ENCODE measurements at places on chromosomes 7 and 10.

DNA sequence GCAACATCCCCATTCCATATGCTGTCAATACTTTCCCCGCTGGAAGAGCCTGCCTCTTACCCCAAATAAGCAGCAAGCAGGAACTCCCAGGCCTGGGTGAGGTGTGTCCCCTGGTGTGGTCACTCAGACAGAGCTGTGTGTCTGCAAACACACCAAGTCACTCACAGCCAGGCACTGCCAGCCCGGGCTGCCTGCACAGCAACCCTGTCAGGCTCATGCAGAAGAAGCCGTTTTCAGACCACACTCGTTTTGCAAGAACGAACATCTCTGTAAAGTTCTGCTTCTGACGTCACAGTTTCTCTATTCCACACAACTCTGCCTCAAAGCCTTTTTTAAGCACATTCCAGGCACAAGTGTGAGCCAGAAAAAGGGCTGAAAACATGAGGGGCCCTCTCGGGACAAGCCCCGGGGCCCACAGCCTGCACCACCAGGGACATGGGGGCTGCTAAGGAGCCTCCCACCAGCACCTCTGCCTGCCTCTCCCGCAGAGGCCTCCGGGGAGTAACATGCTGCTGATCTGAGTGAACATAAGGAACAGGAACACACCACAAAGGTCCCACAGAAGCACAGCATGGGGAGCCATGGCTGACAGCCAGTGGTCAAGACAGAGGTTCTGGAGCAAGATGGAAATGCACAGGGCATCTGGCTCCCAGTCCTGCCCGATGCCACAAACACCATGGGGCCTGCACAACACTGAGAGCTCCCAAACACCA, 11.4 kb downstream of the PTPRN2 start:
- DNase-seq: no peak

- no peak for DNase-seq
These were observed 4.8 kb downstream of the ANXA7 start for GRCh38 chr10:73408978-73409521.

GRCh38 chr7:90222811-90223725, 11.5 kb downstream of the STEAP2 start:
- DNase-seq: no peak

GRCh38 chr10:130491011-130491692, 355.0 kb downstream of the GLRX3 start:
- DNase-seq: no peak

DNA sequence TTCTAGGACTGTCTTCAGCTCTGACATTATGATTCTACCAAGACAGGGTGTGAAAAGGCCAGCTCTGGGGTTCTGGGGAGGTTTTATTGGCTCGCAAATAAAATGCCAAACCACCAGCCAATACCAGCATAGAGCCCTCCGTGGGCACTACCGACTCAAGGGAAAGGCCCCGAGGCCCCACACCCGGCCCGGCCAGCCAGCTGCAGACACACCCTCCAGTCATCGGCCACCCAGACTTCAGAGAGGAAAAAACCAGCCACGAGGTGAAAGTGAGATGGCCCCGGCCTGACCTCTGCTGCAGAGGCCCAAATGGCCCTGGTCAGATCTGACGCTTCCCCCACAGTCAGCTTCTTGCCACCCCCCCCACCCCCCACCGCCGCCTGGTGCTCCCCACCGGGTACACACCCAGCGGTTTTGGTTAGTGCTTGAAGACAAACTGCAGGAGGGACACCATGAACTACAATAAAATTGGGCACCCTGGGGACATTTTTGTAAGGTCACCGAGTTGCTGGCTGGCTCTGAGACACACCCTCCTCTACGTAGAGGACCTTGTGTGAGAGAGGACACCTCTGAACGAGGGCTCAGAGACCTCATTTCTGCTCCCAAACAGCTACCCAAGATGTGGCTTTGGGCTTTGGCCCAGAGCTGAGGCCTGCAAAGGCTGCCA, 79.9 kb downstream of the PRKAG2 start:
- DNase-seq: no peak

DNA sequence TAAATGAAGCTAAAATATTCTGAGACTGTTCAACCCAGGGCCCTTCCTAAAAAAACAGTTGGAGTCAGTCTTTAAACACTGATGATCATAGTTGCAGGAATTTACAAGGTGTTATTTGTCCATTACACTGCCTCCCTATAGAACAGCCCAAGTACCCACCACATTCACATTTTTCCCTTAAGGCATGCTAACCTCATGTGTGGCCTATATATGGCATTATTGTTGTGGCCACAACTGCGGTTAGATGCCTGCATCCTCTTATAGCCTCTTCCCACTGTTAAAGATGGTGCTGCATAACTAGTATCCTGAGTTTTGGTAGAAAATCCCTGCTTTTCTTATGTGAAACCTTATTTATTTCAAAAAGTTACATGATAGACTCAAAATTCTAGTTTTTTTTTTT, 287.9 kb upstream of the SEMA3A start:
- DNase-seq: no peak

- DNase-seq: no peak
These were observed 184.2 kb downstream of the WDR37 start for GRCh38 chr10:1240341-1240775.

- DNase-seq: no peak
These were observed 29.2 kb upstream of the NAMPT start for GRCh38 chr7:106313966-106314365.

GRCh38 chr7:85823396-85824080, 636.7 kb upstream of the SEMA3D start:
- no peak for DNase-seq

- no peak for DNase-seq
These were observed 125.0 kb upstream of the GJD4 start for GRCh38 chr10:35480142-35480541.

DNA sequence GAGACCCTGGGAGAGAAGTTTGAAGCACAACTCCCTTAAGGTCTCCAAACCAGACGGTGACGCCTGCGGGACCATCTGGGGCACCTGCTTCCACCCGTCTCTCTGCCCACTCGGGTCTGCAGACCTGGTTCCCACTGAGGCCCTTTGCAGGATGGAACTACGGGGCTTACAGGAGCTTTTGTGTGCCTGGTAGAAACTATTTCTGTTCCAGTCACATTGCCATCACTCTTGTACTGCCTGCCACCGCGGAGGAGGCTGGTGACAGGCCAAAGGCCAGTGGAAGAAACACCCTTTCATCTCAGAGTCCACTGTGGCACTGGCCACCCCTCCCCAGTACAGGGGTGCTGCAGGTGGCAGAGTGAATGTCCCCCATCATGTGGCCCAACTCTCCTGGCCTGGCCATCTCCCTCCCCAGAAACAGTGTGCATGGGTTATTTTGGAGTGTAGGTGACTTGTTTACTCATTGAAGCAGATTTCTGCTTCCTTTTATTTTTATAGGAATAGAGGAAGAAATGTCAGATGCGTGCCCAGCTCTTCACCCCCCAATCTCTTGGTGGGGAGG, 10.8 kb downstream of the SERPINE1 start:
- no peak for DNase-seq

DNA sequence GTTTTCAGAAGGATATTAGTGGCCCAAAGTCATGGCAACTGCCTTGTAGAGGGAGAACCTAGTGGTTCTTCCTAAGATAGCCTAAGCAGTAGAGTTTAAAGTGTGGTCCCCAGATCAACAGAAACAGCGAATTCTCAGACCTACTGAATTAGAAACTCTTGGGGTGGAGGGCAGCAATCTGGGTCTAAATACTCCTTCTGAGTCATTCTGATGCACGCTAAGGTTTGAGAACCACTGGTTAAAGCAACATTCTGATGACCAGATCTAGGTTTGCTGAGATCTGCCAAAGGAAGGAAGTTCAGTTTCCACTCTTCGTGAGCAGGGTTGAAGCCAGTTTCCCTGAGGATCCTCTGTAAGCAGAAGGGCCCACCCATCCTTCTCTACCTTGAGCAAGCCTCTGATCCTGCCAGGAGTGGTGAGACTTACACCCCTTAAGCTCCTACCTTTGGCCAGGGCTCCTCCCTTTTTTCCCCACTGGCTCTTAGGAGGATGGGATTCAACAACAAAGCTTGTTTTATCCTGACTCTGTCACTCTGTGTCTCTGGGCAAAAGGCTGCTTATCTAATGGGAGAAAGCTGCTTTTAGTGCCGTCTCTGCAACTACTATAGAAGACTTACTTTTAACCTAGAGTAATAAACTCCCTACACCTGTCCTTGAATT, 26.8 kb upstream of the TRUB1 start:
- no peak for DNase-seq

DNA sequence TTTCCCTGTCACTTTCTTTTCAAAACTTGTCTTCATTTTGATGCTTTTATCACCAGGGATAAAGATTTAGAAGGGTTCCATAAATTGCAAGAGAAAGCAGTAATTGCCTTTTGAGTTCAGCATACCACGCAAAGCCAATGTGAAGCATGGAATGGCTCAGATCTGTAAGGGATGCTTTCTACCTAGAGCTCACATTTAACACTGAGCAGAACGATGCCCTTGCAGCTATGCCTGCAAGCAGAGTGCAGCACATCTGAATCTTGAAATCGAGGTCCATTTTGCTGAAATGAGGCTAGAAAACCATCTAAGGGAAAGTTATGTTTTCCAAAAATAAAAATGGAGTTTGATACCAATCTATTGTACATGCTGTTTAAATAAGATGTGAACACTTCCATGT, 171.2 kb upstream of the CELF2 start:
- DNase-seq: no peak

DNA sequence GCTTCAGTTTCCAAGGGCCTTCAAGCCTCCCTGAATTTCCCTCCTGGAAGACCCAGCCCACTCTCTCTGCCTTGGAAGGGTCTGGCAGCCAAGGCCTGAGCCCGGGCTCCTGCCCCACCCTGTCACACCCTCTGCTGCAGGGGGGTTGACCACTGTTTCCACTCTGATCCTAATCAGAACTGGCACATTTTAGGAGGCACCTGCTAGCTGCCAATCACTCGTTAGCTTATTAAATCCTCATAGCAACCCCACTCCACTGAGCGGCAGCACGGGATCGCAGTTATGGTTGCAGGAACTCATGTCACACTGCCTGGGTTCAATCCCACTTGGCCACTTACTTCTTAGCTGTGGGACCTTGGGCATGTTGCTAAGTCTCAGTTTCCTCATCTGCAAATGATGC, 12.9 kb downstream of the HSPB1 start:
- no peak for DNase-seq

- peak; percentile 77 for DNase-seq
These were observed 38.8 kb downstream of the PSAP start for GRCh38 chr10:71812016-71812912.

- no peak for DNase-seq
These were observed 27.5 kb upstream of the ETV1 start for GRCh38 chr7:14016950-14017349.

DNA sequence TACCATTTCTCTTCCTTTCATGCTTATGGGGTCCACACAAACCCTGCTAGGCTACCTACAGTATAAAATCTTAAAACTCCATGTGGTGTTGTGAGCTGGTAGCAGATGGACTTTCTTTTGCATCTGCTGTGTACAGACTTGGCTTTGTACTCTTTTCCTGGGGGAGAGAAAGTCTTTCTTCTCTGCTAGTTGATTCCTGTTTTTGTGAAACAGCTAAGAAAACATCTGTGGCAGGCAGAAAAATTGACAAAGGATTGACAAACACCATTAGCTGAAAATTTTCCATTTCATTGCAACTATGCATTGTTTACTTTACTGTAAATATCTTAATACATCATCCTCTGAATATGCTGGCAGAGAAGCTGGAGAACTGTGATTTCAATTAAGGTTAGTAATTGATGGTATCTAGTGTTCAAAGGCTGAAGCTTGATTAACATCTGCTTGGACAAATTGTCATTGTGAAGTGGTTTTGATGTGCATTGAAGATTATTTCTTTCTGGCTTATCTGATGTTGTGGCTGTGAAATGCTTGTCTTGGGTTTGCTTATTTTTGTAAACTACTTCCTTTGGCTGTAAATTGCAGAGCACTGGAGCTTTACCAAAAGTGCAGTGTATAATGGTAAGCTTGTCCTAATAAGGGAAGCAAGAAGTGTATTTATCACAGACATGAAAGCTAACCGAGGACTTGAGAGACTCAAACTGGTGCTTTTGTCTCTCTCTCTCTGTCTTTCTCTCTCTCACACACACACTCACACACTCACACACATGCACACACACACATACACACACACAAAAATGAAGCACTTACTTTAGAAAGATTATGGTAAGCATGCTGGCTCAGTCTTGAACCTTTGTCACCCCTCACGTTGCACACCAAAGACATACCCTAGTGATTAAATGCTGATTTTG, at the start of gene FOXP2:
FOXP2 (plus strand) TSS at position 660 of the 908 bp plus-strand sequence. CDS start 11,697 bp downstream, outside the sequence.
- no peak for DNase-seq

GRCh38 chr10:101014966-101015581, 15.5 kb downstream of the LZTS2 start:
- no peak for DNase-seq

- DNase-seq: no peak
These were observed 718.2 kb downstream of the LRMDA start for GRCh38 chr10:76149602-76150138.

DNA sequence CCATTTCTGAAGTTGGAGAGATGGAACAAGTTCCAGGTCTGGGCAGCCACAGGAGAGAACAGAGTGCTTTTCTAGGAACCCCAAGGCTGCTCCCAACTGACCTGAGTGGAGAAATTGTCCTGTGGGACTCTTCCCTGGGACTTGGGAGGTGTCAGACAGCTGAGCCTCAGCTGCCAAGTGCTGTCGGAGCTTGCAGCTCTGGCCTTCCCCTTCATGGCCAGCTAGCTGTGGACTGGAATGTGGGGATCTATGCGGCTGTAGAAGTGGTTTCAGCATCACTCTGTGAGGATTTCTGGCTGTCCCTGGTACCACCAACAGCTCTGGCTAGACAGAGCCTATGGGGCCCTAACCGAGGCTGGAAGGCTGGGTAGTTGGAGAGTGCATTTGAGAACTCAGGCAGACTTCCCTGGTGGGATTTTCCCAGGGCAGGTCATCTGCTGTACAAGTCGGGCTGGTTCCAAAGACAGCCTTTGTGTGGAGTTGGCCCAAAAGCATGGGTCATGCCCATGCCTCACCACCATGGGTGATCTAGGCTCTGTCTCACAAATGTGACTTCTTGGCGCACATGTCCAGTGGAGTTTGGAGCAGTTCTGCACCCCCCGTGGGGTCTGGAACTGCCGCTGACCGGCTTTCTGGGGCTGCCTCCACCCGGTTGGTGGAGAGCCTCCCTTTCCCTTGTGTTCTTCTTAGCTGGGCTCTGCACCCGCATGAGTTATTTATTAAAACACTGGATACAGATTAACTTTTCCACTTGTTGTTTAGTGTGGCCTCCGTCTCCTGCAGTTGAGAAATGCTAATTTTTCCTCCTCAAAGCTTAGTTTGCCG, 10.9 kb downstream of the SUFU start:
- DNase-seq: no peak

DNA sequence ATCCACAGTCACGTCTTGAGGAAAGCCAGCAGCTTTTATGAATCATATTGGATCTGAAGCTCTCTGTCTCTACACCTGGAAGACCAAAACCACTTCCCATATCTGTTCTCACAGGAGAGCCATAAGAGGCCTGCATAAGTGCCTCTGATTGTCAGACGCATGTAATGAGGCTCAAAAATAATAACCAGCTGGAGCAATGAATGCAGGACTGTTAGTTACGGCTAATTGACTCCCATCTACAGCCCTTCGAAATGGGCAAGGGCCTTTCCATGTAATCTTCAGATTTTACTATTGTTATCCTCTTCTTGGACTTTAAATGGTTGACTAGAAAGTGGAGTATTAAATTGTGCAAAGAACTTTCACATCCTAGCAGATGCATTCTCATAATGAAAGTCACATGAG, 4.4 kb upstream of the SEMA3C start:
- DNase-seq: no peak

All from activated T-cell treated with anti-CD3 and anti-CD28 coated beads for 48 hours (primary cell).